ENCODE measurements at places on chromosomes 11 and 22.
A peak's percentile ranks its signal among the peaks of the same experiment; 100 is the strongest.

- DNase-seq: no peak
Observed at GRCh38 chr11:114441921-114442320, 2.7 kb downstream of the REXO2 start.

DNA sequence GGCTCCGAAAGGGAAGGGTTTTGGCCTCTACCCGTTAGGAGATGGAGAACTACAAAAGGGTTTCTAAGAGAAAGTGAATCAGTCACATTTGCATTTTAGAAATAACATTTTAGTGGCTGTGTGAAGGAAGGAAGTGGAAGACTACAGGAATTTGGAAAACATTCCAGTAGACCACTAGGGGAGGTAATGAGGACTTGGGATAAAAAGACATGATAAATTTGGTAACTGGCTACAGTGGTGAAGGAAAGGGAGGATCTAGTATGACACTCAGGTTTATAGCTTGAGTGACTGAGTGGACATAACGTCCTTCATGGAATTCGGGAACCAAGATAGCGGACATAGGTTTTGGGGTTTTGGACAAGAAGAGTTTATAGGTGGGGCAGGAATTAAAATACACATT, 7.0 kb upstream of the RRM1 start:
- no peak for DNase-seq

- no peak for DNase-seq
Observed at GRCh38 chr22:44894321-44894720, 115.5 kb downstream of the PHF21B start.

- no peak for DNase-seq
Observed at GRCh38 chr11:22582151-22582410, 43.5 kb downstream of the FANCF start.

DNA sequence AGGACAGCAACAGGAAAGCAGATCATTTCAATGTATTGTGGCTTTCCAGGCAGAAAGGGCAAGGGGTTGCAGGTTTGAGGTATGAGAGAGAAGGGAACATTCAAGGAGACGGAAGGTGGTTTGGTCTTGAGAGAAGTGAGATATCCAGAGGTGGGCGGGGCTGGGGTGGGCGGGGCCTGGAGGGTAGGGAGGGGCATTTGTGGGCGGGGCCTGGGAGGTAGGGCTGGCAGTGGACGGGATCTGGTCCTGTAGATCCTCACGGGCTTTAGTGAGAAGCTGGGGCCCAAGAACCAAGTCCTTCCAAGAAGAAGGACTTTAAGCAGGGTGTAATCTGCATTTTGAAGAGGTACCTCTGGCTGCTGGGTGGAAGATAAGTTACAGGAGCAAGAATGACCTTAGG, 199.2 kb downstream of the MN1 start:
- DNase-seq: no peak

DNA sequence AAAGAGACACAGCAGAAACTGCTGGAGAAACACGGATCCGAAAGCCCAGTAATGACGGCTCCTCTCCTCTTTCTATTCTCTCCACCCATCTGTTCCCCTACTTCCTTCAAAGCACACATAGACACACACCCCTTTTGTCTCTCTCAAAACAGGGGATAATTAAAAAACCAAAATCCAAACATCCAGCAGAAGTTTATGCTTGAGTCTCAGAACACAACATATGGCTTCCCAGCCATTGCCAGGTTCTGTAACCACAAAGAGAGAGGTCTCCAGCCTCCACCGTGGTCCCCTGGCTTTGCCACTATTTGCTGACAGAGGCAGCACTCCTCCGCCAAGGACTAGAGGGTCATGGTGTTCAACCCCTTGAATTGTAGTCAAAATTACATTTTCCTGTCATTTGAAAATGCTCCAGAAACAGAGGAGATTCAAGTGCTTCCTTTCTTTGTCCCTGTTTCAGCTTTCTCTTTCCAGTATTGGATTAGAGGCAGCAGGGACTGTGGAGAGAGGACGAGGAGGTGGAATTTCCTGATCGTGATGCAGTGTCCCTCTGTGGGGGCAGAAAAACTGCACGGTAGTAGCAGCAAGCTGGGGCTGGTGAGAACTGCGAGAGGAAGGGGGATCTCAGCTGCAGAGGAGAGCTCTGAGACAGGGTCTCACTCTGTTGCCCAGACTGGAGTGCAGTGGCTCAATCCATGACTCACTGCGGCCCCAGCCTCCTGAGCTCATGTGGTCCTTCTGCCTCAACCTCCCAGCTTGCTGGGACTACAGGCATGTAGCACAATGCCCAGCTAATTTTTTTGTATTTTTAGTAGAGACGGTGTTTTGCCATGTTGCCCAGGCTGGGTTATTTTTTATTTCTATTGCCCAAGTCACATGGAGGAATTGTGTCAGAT, 60.3 kb downstream of the UBASH3B start:
- DNase-seq: no peak

DNA sequence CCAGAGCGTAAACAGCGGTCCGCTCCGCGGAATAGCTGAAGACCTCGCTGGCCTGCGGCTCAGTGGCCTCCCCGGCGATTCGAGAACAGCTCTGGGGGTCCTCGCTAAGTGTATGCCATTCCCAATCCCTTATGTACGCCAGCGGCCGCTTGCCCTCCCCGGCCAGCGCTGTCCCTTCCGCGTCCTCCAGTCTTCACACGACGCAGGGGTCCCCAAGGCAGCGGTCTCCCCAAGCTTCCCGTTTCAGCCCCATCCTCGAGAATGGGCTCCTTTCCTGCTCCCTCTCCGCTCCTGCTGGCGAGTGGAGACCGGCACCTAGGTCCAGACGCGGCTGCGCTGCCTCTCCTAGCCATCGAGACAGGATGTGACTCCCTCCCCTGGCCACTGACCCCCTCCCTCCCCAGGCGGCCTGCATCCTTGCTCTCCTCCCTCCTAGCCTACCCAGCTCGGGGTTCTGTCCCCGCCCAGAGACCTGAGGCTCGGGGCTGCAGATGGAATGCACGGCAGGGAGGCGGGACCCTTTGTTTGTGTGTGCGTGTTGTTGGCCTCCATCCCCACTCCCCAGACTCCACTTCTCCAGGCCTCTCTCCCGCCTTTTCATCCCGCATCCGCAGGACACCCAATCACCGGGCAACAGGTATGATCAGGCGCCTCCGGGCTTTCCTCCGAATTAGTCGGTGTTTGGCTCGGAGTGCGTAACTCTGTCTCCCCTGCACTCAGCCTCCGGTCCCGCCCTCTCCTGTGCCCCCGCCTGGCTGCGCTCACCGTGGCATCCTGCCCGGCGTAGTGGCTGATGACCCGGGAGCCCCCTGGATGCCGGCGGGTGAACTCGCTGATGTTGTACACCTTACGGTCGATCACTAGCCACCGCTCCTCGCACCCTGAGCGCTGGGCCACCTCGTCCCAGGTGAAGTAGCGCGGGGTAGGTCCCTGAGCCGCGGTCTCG, 740 bp downstream of the FADS1 start:
- peak; percentile 44 for DNase-seq

- no peak for DNase-seq
Observed at GRCh38 chr11:36270701-36271100, 18.5 kb downstream of the COMMD9 start.

DNA sequence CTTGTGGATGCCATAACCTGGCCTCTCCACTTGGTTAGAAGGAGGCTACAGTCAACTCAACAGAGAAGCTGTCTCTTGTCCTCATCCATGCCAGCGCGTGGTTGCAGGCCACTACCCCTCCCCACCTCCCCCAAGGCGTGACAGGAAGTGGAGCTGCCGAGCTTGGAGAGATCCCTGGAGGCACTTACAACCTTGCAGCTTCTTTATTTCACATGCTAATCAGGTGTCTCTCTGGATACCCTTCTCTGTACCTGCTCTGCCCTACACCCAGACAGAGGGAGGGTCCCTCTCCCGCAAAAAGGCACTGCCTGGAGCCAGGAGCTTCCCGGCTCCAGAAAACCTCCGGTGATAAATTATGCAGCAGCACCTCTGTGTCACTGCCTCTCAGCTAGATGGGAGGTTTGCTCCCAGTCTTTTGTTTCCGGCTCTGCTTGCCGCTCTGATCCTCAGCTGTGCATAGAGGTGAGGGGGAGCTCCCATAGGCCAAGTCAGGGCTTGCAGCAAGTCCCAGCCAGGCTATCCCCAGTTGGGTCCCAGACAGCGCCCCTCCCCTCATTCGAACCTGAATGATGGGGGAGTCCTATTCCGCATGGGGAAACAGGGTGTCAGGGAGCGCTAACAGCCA, 5.7 kb downstream of the LRP4 start:
- no peak for DNase-seq

GRCh38 chr11:122685041-122685440, 29.5 kb downstream of the UBASH3B start:
- DNase-seq: no peak

DNA sequence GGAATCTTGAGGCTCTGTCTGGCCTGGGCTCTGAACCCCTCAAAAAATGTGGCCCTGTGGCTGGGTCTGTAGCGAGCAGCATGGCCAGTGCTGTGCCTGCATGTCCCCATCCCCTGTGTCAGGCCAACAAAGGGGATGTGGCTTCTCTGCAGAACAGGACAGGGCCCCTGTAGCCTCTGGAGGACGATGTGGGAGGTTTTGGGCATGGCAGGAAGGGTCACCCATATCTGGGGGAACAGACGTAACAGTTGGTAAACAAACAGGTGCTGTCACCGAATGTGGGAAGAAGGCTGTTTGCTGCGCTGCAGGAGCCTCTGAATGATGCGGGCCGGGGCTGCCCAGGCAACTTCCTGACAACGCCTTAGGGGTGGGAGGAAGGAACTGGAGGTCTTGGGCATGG, 35.0 kb downstream of the LRP5 start:
- no peak for DNase-seq

GRCh38 chr11:118705111-118705741, 25.8 kb upstream of the TREH start:
- DNase-seq: peak; percentile 64

DNA sequence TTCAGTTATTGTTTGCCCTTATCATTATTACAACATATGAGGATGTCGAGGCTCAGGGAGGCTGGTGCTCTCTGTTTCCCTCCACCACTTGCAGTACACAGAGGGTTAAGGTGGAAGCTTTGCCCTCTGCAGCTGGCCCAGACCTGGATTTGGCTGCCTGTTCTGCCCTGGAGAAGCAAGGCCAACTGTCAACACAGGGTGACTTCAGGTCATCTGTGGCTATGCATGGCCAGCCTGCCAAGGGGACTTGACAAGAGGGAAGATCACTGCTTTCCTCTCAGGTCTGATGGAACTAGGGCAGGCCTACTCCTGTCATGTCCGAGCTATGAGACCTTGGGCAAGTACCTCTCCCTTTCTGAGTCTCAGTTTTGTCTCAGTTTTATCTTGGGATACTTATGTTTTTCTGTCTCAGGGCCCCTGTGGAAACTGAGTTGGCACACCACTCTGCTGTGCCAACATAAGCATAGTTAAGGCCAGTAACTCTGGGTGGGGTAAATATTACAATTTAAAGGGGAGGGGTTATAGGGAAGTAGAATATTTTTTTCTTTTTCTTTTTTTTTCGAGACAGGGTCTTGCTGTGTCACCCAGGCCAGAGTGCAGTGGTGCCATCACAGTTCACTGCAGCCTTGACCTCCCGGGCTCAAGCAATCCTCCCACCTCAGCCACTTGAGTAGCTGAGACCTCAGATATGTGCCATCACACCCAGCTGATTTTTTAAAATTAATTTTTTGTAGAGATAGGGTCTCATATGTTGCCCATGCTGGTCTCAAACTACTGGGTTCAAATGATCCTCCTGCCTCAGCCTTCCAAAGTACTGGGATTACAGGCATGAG, 2.4 kb upstream of the THRSP start:
- no peak for DNase-seq

- DNase-seq: no peak
Observed at GRCh38 chr11:70558681-70559080, 160.4 kb downstream of the CTTN start.

DNA sequence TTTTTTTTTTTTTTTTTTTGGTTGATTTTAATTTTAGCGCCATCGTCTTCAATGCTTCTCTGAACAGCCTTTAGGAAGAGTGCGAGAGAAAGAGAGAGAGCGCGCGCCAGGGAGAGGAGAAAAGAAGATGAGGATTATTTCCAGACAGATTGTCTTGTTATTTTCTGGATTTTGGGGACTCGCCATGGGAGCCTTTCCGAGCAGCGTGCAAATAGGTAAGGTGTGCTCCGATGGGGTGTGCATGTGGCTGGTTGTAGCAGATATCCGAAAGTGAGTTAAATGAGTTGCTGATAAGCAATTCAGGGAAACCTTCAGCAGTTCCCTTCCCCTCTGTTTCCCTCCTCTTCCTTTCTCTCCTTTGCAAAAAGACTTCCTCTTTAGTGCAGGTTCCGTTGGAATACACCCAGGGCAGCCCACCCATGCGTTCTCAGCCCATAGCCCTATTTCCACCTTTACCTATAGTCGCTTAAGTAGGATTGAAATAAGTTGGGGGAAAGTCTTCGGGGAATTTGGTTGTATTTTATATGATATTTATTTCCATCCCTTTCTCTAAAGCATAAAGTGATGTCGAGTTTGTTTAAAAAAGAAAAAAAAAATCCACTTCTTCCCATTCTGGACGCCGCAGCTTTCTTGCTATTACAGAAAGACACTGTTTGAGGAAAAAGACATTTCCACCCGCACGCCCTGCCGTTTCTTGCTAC, 1.1 kb downstream of the GRIA4 start:
- no peak for DNase-seq

DNA sequence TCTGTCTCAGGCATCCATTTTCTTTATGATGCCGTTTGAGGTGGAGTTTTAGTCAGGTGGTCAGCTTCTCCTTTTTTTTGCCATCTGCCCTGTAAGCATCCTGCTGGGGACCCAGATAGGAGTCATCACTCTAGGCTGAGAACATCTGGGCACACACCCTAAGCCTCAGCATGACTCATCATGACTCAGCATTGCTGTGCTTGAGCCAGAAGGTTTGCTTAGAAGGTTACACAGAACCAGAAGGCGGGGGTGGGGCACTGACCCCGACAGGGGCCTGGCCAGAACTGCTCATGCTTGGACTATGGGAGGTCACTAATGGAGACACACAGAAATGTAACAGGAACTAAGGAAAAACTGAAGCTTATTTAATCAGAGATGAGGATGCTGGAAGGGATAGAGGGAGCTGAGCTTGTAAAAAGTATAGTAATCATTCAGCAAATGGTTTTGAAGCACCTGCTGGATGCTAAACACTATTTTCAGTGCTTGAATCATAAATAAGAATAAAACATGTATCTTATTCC, 10.9 kb upstream of the HBE1 start:
- DNase-seq: peak; percentile 36

DNA sequence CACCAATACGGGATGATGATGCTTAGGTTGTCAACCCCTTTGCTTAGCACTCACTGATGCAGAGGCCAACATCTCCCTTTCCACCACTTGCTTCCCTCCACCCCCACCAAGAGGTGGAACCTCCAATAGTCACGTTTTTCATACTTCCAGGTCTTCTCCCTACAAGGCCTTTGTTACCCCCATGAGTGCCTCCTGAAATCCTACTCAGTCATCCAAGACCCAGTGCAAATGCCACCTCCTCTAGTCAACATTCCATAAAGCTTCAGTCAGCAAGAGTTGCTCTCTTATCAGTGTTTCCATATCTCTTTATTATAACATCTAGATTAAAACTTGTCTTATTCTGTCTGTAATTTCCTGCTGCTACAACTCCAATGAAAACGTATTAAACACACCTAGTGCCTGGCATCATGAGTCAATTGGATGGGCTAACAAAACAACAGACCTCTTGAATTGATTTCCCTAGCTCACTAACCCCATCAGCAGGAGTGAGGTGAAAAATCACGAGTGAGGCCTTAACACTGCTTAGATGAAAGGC, 370.7 kb upstream of the CCDC90B start:
- no peak for DNase-seq
